Skeletal muscle cell (primary cell): ENCODE measurements at places on chromosomes 13 and 19.
A peak's percentile ranks its signal among the peaks of the same experiment; 100 is the strongest.

DNA sequence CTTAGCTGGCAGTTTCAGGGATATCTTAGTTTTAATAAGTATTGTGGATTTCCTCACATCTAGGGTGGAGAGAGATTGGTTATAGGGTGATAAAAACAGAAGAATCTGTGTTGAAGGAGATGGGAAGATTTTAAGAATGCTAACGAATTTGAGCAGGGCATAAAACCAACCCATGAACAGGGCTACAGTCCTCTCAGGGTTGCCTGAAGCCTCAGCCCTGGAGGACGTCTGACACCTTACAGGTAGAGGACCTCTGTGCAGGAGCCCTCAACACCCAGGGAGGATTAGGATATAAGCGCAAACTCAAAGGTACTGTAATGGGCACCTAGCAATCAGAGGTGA lies 461 bp upstream of the WASF3 start:
- no peak for DNase-seq

GRCh38 chr13:21619633-21620220 lies 15.8 kb upstream of the MICU2 start:
- no peak for DNase-seq

- DNase-seq = no peak
Observed at GRCh38 chr13:32407854-32408253, 20.1 kb downstream of the N4BP2L1 start.

DNA sequence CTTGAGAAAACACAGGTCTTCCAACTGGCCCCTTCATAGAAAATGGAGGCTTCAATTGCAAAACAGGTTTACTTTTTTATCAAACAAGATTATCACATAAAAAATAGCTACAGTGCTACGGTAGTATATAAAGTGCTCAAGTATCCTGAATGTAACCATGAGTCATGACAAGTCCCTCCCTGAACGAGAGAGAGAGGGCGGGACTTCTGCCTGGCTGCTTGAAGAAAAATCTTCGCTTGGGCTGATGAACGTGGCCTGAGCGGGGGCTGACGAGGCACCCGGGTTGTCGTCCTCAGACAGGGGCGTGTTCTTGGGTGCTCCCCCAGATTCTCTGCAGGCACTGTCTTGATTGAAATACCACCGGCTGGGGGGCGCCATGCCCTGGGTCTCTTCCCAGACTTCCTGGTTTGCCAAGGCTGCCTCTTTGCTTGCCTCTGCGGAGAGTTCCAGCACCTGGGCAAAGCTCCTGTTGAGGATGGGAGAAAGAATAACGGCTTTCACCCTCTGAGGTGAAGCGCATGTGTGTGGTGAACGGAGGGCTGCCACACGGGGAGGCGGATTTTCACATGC lies 23.2 kb upstream of the CPAMD8 start:
- peak; percentile 28 for DNase-seq

DNA sequence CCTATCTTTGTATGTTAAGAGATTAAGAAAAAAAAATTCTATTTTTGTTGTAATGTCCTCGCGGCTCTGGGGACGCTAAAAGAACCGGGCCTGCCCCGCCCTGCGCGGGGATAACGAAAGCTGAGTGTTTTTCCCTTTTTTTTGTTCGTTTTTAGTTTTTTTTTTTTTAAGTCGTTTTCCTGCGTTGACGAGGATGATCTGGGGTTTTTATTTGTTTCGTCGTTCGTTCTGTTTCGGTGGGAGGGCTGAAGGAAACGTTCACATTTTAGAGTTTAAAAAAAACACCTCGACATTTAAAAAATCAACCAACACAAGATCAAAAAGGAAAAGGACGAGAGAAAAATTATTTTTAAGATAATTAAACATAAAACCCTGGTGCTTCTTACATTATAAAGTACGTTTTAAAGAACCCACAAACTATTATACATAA lies 5.6 kb downstream of the LYL1 start:
- DNase-seq = no peak

DNA sequence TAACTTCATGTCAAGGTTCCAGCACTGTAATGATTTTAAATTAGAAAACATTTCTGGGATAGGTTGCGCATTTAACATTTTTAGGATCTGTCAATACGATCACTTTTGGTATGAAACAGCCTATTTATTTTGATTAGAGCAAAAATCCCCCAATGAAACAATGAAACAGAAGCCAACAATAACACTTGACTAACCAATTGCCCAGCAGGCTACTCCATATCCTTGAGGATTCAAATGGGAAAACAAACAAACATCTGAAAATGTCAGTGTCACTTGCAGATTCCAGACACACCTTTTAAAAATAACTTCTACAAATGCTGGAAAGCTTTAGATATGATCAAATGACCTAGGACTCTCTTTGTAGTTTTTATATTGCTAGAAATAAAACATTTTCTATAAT lies 1412.5 kb upstream of the PRR20A start:
- no peak for DNase-seq

DNA sequence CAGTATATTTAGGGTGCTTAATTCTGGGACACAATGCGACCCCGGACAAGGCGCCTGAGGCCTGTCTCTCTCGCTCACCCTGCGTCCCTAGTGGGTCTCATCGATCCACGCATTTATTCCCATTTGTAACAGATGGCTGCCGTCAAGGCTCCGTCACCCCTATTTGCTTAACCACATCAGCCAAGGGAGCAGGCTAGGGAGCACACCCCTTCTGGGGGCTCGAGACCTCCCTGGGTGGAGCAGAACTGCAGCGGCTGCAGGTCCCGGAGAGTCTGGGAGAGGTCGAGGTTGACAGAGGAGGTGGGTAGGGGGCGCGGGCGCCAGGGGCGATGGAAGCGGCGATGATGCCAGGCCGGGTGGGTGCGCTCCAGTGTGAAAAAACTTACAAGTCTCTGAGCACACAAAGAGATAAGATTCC lies 507 bp downstream of the ALG5 start:
- no peak for DNase-seq

GRCh38 chr13:48831248-48831647 lies 144.5 kb upstream of the FNDC3A start:
- no peak for DNase-seq

DNA sequence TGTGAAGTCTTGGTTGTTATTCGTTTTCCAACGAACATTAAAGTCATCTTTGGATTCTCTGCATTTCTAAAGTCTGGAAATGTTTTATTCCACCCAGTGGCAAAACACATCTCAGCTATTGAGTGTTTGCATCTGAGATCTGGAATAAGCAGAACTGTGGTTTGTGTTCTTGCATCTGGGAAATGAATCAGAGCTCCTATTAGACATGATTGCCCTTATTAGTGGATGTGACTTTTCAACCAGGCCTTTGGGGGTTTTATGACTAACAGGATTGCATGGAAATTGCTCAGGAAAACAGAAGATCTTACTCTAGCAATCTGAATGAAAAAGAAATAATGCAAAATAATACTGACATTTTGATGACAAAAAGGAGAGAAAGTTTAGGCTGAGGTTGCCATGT lies 488.8 kb downstream of the IRS2 start:
- peak; percentile 83 for DNase-seq

GRCh38 chr13:63944911-63945310 lies 2529.3 kb upstream of the PCDH20 start:
- DNase-seq = no peak

DNA sequence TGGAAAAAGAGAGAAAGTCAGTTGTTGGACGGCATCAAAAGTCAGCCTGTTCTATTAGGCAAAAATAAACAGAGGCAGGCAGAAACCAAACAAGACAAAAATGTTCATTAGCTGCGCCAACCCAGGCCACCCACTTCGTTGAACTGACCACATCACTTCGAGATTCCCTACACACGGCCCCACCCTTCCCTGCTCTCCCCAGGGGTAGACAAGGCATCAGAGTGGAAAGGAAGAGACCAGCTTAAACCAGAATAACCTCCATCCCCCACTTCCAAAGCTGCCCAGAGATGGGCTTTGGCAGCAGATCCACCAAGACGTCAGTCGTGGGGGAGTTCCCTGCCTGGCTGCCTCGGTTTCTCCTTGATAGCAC lies 204.6 kb upstream of the TSHZ3 start:
- DNase-seq = no peak

DNA sequence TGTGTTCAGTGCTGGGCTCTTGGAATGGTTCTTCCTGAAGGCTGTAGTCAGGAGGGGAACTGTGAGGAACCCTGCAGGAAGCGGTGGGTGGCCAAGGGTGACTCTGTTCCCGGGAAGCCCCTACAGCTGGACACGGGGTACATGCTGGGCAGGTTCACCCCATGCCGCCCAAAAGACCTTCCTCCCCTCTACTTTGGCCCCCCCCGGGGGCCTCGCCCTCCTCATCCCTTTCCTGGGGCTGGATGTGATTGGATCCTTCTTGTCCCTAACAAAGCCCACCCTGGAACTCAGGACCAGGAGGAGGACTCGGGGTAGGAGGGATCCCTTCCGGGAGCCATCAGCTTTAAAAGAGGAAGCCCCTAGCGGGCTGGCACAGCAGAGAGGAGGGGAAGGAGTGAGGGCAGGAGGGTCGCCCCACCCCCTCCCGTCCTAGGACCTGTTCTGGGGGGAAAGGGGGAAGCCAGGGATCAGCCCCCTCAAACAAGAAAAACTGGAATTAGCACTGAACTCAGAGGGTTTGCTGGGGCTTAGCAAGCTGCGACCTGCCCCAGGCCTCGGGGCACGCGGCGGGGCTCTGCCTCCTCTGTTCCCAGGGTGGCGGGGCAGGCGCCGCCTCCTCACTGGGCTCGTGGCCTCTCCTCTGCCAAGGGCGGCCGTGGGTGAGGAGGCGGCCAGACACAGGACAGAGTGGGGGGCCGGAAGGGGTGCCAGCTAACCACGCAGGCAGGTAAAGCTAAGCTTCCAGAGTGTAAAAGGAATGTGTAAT lies 4.0 kb downstream of the CEBPA start:
- no peak for DNase-seq

DNA sequence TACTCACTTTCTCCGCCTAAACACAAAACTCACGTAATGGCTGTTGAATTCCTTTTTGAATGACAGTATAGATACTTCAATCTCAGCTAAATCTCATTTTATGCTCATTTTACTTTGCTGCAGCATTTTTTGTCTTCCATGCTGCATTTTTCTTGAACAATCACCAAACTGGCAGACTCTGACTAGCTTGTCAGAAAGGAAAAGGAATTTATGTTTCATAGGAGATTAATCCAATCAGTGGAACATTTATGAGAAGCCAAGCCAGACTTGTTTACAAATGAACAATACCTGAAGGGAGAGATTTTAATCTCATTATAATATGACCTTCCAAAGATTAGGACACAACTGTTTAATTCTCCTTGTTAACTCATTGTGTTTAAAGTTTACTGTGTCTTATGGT lies 1044.3 kb downstream of the DIAPH3 start:
- DNase-seq = no peak

- peak; percentile 56 for DNase-seq
Observed at GRCh38 chr19:510606-511100, 3.4 kb downstream of the TPGS1 start.

- no peak for DNase-seq
Observed at GRCh38 chr19:1110809-1111640, 7.2 kb downstream of the GPX4 start.

DNA sequence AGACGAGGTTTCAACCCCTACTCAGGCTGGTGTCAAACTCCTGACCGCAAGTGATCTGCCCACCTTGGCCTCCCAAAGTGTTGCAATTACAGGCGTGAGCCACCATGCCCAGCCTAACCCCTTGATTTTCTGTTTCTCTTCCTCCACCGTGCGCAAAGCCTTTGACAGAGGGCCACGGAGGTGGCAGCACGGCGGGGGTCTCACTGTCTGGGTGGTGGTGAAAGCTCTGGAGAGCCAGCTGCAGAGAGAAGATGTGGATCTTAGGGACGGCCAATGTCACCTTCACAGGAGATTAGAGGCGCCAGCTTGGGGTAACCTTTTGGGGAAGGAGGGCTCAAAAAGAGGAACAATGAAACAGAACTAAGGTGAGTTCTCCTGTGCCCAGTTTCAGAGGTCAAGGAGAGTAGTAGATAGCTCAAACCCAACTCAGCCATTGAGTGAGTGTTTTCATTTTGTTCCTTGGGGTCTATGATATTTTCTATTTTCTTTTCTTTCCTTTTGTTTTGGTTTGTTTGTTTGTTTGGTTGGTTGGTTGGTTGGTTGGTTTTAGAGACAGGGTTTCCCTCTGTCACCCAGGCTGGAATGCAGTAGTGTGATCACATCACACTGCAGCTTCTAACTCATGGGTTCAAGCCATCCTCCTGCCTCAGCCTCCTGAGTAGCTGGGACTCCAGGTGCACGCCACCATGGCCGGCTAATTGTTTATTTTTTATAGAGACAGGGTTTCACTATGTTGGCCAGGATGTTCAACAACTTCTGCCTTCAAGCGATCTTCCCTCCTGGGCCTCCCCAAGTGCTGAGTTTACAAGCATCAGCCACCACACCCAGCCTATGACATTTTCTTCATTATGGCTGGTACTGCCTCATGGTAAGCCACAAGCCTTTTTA lies 37.7 kb downstream of the GPR42 start:
- DNase-seq = no peak

GRCh38 chr13:80083081-80083852 lies 257.7 kb downstream of the SPRY2 start:
- DNase-seq = no peak

DNA sequence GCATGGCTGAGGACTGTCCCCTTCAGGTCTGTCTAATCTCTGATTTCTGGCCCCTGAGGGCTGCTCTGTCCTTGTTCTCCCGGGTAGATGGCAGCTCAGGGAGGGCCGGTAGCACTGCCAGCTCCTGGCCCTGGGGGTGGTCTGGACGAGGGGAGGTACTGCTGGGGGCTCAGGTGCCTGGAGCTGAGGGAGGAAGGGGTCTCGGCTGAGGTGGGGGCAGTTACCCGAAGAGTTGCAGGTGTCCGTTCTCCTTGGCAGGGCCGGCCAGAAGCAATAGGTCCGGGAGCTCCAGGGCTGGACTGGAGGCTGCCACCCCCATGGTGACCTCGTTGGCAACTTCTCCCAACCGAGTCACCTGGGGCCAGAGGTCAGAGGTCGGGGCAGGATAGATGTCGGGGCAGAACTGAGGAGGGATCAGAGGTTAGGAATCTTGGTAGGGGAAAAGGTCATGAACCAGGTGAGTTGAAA lies 1.2 kb upstream of the EMC10 start:
- no peak for DNase-seq

GRCh38 chr13:73290844-73291243 lies 232.0 kb downstream of the KLF5 start:
- no peak for DNase-seq

DNA sequence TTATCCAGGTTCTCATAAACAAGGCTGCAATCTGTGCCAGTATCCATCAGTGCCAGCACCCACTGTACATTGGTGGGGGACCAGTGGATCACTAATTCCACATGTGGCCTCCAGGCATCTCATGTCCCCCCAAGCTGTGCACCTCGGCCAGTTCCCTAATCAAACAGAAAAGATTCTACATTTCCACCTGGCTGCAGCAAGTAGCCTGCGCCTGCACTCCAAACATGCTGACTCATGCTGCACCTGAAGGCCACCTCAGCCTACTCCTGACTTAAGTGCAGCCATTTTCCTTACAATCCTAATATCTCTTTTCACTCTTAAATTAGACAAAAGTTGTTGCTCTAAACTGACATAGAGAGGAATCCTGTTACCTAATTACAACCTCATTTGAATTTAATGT lies 729.4 kb upstream of the MIR17HG start:
- DNase-seq = no peak
